Cortex of kidney (tissue), 1 donor: ENCODE measurements at places on chromosomes 4 and X.

- no peak for DNase-seq
These were observed 138.9 kb upstream of the IL1RAPL2 start for GRCh38 chrX:104427073-104427472.

GRCh38 chr4:13626492-13627177, 890 bp downstream of the BOD1L1 start:
- DNase-seq: no peak

DNA sequence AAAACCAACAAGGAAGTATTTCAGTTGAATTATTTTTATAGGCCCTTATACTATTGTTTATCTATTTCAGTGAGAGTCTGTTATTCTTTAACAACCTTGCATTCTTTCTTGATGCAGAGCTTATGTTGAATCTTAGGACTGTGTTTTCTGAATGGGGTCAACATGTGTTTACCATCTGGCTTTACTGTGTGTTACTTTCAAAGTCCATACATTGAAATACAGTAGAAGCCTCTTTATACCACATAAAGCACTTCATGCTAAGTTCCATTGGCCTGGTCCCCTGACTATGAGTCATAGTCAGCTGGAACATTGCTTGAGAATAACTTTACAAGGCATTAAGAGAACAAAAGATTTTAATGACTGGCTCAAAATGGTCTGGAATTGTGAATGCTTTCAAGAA, 152.6 kb downstream of the GASK1B start:
- DNase-seq: no peak

- no peak for DNase-seq
These were observed 44.8 kb upstream of the CDKN2AIP start for GRCh38 chr4:183399616-183400015.

DNA sequence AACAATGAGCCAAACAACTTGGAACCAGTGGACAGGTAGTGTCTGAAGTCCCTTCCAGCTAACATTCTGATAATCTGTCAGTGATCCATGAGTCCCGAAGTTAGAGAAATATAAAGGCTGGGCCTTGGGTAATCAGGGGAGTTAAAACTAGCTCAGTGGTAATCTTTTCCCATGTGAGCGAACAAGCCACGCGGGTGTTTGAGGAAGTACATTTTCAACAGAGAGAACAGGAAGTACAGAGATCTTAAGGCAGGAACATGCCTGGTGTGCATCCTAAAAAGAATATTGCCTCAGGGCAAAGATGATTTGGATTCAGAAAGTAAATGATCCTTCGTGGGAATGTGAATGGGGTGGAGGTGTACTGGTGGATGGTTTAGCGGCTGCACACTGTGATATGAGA, 42.9 kb downstream of the FNIP2 start:
- DNase-seq: no peak

DNA sequence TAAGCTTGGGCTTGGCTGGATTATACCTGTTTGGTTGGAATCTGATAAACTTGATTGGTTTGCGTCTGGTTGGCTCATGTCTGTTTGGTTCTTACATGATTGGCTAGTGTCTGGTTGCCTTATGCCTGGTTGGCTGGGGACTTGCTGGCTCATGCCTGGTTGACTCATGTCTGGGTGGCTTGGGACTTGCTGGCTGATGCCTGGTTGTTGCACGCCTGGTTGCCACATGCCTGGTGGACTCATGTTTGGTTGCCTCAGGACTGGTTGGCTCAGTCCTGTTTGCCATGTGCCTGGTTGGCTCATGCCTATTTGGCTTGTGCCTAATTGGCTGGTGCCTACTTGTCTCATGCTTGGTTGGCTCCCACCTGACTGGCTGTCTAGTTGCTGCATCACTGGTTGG, 104.5 kb downstream of the APOOL start:
- DNase-seq: no peak

GRCh38 chrX:81120258-81120935, 81.3 kb downstream of the HMGN5 start:
- no peak for DNase-seq

- no peak for DNase-seq
These were observed 662 bp downstream of the APBB2 start for GRCh38 chr4:41213625-41214135.

DNA sequence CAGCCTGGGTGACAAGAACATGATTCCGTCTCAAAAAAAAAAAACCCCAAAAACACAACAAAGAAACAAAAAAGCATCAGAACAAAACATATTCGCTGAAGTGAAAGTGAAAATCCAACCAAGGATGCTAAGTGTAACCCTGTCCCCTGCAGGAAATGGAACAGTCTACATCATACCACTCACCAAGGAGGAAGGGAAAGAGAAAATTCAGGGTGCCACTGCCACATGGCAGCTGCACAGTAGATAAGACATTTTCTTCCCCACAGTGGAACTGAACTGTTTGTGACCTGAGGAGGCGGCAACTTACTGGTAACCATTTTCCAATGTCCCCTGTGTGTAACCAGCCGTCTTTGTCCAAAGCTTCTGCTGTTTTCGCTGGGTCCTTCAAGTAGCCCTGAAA, 28.2 kb upstream of the CENPU start:
- no peak for DNase-seq

DNA sequence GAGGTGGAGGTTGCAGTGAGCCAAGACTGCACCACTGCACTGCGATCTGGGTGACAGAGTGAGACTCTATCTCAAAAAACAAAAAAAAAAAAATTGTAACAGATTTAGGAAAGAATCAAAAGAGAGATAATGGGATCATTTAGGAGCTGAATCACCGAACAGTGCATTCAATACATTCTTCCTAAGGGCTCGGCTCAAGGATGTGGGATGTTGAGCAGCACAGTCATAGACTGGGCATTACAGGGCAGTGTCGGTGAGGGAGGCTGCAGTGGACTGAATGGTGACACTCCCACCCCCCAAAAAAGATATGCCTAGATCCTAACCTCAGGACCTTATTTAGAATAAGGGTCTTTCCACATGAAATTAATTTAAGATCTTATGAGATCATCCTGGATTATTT, 70.0 kb downstream of the EVC2 start:
- DNase-seq: no peak

- DNase-seq: no peak
These were observed 134.6 kb downstream of the GATB start for GRCh38 chr4:151626228-151626627.

DNA sequence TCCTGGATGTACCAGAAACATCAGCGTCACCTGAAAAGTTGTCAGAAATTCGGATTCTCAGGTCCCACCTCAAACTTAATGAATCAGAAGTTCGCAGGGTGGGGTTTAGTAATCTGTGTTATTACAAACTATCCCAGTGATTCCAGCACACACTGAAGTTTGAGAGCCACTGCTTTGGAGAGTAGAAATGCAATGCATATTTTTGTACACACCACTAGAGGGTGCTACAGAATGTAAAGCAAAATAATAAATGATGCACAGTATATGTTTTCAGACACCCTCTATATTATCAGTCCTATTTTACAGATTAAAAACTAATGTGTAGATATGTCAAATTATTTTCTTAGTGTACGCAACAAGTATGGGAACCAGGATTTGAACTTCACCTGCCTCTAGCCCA, 2.4 kb upstream of the MORF4L2 start:
- DNase-seq: no peak

DNA sequence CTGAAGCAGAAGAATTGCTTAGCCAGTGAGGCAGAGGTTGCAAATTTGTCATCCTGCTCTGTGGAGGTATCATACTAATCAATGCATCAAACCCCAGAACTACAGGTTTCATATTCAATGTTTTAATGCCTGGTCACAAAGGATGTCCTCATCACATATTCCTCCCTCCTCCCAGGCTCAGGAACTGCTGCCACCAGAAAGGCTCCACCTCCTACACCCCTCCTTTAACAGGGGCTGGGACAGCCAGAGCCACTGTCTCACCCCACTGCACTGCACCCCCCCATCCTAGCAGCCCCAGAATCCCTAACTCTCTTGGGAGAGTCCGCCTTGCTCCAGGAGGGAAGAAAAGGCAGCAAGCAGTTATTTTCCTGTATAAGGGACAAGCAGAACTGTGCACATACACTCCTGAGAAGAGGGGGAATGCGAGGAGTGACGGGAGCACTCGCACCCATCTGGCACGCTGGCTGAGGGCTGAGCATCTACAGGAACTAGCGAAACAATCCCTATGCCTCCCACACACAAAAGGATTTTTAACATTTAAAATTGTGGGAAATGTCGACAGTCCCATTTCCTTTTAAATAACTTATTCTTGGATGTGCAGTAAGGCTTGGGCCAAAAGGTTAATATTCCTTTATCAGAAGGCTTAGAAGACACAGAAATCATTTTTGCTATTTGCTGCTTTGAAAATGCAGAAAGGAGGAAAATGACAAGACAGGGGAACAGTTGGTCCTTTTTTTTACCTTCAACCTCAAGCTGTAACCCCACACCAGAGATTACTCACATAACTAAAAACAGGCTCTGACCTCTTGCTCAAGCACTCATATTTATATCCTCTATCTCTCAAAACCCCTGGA, 27.8 kb downstream of the CD99L2 start:
- no peak for DNase-seq

GRCh38 chr4:44186096-44186849, 262.3 kb downstream of the KCTD8 start:
- no peak for DNase-seq

DNA sequence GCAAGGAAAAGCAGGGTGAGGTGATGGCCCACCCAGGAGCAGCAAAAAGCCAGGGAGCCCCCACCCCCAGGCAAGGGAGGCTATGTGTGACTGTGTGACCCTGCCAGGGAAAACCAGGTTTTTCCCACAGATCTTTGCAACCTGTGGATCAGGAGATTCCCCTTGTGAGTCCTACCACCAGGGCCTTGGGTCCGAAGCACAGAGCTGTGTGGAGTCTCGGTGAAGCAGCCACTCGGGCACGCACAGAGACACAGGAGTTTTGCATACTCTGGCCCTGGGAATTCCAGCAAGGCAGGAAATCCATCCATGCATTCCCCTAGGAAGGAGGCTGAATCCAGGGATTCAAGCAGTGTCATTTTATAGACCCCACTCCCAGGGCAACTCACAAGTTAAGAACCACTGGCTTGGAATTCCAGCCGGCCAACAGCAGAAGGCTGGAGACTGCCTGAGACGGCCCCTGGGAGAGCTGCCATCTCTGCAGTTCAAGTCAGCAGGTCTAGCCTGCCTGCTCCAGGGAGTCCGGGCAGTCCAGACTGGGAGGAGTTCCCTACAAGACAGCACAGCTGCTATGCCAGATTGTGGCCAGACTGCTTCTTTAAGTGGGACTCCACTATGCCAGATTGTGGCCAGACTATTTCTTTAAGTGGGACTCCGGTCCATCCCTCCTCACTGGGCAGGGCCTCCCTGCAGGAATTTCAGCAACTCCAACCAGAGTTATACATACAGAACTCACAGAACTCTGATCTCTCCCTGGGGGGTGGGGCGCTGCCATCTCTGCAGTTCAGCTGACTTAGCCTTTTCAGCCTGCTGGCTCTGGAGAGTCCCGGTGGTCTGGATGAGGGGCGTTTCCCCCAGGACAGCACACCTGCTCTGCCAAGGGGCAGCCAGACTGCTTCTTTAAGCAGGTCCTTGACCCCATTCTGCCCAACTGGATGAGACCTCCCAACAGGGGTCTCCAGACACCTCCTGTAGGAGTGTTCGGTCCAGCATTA, 85.1 kb upstream of the ADAD1 start:
- no peak for DNase-seq

GRCh38 chr4:52822583-52822971, 39.5 kb upstream of the RASL11B start:
- DNase-seq: no peak

- no peak for DNase-seq
These were observed 187.7 kb upstream of the GATB start for GRCh38 chr4:151948351-151949016.
